Smooth muscle cell of bladder (primary cell): ENCODE measurements at places on chromosomes 1 and 21. TPM values are rescaled to one million over a fixed set of nuclear protein-coding genes. Genes with fewer than 3 reads are reported as not detected.

The FHAD1 gene
- total RNA-seq, result 0.83 and 1.1 TPM in 2 replicates

The AK4 gene
- 16.8 and 52.7 TPM in 2 replicates for total RNA-seq

The SPRR2G gene
- total RNA-seq, result not detected in 2 replicates

The CSTB gene
- 12.2 and 21.4 TPM in 2 replicates for total RNA-seq
